CD8-positive, alpha-beta T cell (primary cell): ENCODE measurements at places on chromosomes 5 and 9.

- DNase-seq: no peak
Observed at GRCh38 chr9:94741866-94742265, 15.4 kb downstream of the AOPEP start.

DNA sequence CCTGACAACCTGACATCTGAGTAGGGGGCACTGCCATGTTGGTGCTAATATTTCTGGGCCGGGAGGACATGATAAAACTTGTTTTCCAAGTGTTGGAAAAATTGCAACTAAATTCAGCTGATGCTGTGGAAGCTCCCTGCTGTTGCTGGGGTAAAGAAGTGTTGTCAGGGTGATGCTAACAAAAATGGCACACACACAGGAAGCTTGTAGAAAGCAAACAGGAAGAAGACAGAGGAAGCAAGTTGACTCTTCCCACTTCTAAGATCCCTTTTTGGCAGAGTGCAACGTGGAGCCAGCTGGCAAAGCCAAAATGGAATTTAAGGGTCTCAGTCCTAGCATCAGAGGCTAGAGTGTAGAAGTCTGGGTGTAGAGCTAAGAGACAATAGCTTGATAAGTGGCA, 11.3 kb upstream of the RIOK2 start:
- DNase-seq: no peak

GRCh38 chr5:37721447-37721871, 118.4 kb downstream of the GDNF start:
- DNase-seq: no peak

DNA sequence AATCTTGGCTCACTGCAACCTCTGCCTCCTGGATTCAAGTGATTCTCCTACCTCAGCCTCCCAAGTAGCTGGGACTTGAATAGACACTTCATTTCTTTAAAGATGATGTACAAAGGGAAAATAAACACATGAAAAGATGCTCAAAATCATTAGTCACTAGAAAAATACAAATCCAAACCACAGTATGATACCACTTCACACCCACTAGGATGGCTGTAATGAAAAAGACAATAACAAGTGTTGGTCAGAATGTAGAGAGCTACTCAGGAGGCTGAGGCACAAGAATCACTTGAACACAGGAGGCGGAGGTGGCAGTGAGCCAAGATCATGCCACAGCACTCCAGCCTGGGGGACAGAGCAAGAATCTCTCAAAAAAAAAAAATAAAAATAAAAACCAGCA, 13.0 kb downstream of the F2RL2 start:
- no peak for DNase-seq

DNA sequence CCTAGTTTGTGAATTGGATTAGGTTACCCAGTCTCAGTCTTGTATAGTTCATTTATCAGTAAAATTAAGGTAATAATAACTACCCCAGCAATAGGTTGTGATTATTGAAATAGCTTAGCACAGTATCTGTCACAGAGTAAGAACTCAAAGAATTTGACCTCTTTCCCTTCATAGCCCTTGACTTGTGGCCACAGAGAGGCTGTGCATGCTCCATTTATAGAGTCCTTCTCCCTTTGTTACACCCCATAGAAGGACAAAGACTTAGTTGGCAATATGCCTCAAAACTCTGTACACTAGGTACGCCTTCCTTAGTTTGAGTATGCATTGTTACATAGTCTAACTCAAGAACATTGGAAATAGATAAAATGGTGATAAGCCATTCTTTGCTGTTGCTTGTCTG, 257.2 kb downstream of the KCTD16 start:
- no peak for DNase-seq

- DNase-seq: no peak
Observed at GRCh38 chr9:5971740-5972139, 43.7 kb downstream of the RANBP6 start.

DNA sequence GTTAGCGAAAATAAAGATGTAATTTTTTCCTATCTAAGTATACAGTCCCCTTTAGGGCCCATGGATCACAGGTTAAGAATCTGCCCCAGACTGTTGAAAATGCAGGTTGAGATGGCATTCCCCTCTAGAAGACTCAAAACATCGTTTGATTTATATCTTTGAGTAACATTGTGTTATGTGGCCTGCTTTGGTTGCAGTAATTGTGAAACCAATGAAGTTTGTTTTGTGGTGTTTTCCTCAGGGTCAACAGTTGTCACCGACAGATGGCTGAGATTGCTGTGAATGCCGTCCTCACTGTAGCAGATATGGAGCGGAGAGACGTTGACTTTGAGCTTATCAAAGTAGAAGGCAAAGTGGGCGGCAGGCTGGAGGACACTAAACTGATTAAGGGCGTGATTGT, 7.8 kb downstream of the CCT5 start:
- no peak for DNase-seq

DNA sequence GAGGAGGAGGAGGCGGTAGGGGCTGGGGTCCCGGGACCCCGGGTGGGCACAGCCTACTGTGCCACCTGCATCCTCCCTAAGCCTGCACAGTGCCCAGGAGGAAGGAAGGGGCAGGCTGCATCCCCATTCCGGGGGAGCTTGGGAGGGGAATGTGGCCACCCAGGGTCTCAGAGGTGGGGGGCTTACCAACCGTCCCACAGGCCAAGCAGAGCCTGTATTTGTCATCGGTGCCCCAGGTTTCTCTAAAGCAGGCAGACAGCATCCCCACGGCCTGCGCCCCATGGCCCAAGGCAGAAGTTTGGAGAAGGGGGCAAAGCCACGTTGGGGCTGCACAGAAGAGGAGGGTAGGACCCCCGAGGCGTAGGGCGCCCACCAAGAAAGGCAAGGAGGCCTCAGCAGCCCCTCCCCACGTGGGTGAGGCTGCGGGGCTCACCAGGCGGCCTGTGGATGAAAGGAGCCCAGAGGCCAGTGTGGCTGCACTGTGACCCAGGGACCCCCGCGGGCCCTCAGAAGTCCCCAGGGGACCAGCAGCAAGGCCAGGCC, 507 bp upstream of the GPSM1 start:
- DNase-seq: no peak

GRCh38 chr5:137960819-137961218, 71.6 kb downstream of the PKD2L2 start:
- DNase-seq: no peak
